ENCODE measurements at places on chromosomes 2 and 18.

GRCh38 chr2:238009563-238009962 lies 42.7 kb downstream of the UBE2F start:
- no peak for DNase-seq

- no peak for DNase-seq
Observed at GRCh38 chr2:58032764-58033080, 13.9 kb upstream of the VRK2 start.

- no peak for DNase-seq
Observed at GRCh38 chr2:67462738-67463496, 65.8 kb downstream of the ETAA1 start.

GRCh38 chr2:105582952-105583660 lies 161.6 kb upstream of the NCK2 start:
- DNase-seq = no peak

DNA sequence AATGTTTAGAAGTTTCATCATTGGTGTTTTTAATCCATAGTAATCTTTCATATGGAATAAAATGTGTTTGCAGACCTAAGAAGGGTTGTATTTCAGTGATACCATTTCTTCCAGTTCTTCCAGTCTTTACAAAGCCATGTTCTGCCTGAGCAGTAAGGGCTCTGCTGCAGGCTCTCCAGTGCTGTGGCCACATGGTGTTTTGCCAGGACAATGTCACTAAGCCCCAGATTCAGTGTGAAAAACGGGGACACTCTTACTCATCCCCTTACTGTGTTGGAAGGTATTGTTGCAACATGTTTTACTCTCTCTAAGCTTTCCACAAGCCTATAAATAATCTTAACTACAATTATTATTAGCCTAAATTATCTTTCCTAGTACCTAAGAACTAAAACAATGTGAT lies 481.4 kb upstream of the CDH7 start:
- DNase-seq = no peak

DNA sequence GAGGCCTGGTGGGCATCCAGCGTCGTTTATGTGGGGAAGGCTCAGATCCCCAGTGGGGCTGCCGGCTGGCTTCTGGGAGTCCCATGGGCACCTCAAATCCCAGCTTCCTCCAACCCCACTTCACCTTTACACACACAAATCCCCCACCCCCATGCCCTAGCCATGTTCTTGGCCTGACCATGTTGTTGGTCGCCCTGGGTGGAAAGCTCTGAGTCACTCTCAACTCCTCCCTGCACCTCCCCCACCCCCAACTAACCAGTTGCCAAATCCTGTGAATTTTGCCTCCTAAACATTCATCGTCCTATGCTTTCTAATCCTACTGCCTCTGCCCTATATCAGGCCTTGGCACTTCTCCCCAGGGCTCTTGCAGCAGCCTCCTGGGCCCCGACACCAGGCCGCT lies 6.4 kb downstream of the TNS1 start:
- DNase-seq = no peak

DNA sequence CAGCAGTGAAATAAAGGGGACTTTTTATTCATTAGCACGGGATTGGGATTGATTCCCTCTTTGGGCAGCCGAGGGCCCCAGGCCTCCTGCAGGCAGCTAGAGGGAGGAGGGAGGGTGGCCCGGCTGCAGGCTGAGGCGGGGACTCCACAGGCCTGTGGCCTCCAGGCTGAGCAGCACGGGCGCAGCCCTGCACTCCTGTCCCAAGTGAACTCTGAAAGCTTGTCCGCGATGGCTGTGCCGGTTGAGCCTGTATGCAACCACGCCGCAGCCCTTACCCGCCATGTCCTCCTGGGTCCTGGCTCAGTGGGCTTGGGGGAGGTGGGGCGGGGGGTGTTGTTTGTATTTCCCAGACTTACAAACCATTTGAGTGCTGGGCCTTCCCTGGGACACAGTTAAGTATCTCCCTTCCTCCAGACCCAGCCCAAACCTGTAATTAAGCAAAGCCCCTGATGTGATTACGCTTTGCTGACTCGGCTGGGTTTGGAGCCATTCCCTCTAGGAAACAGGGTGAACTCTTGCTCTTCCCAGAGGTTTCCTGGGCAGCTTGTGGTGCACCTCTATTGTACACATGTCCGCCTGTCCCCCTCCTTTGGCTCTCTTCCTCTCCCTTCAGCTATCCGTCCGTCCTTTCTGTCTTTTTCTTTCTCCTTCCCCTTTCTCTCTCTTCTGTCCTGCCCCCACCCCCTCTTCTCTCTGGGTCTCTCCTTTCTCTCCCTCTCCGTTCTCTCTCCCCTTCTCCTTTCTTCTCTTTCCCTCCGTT lies 5.3 kb downstream of the GLI2 start:
- no peak for DNase-seq

DNA sequence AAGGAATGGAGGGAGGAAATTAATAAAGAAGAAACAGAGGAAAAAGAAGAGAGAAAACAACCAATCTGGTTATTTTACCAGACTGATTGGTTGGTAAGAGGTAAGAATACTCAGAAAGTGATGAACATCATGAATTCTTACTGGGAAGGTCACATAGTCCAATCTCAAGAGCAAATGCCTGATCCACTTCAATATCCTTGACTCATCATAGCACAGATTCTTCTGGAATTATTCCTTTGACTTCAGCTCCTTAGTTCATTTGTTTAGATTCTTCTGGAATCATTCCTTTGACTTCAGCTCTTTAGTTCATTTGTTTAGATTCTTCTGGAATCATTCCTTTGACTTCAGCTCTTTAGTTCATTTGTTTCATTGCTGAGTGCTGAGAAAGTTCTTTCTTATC lies 2030.6 kb upstream of the CELF4 start:
- no peak for DNase-seq

DNA sequence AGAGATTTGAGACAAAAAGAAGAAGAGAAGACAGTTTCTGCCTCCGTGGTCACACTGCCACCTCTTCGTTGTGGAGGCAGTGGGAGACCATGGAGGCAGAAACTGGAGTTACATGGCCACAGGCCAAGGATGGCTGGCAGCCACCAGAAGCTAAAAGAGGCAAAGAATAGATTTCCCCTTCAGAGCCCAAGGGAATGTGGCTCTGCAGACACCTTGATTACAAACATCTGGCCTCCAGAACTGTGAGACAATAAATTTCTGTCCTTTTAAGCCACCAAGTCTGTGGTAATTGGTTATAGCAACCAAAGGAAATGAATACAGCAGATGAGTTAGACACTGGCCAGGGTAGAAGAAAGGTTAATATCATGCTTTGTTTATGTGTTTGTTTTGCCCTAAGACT lies 420.4 kb upstream of the LYPD1 start:
- no peak for DNase-seq

DNA sequence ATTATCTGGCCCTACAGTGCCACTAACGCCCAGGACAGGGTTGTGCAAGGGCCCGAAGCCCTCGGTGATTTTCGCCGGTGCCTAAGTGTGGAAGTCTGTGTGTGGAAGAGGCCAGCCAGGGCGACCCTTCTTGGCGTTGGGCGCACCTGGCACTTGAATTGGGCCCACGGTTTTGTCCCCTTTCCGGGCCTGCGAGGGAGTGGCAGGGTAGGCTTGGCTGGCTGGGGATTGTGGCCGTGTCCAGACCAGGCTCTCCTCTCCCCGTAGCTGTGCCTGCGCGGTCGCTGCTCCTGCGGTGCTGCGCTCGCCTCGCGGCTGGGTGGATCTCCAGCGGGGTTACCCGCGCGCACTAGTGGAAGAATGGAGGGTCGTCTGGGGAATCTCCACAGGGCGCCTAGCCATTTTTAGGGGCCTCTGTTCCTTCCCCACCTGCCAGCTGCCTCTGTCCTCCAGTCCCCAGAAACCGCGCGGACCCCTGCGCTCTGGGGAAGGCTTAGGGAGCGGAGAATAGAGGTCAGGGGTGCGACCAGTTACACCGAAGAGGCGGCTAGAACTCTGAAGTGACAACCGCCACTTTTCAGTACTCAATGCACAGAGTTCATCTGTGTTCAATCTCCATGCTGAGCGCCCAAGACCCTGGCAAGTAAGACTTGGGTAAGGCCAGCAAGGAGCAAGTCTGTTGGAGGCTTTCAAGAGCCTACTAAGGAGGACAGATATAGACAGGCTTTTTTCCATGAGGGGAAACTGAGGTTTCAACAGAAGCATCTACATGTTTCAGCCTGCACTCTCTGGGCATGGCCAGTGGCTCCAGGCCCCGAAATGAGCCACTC lies 16.0 kb downstream of the EVX2 start:
- no peak for DNase-seq

GRCh38 chr18:371609-371982 lies 103.7 kb upstream of the THOC1 start:
- DNase-seq = no peak

GRCh38 chr18:12515550-12515949 lies 107.8 kb downstream of the PRELID3A start:
- DNase-seq = no peak

- DNase-seq = no peak
Observed at GRCh38 chr18:21650311-21650710, 38.2 kb downstream of the SNRPD1 start.
